Dorsolateral prefrontal cortex (tissue), 122 donors: ENCODE measurements at places on chromosomes 3 and 15.

GRCh38 chr3:191761906-191762305 lies 300.9 kb downstream of the PYDC2 start:
- DNase-seq: no peak

DNA sequence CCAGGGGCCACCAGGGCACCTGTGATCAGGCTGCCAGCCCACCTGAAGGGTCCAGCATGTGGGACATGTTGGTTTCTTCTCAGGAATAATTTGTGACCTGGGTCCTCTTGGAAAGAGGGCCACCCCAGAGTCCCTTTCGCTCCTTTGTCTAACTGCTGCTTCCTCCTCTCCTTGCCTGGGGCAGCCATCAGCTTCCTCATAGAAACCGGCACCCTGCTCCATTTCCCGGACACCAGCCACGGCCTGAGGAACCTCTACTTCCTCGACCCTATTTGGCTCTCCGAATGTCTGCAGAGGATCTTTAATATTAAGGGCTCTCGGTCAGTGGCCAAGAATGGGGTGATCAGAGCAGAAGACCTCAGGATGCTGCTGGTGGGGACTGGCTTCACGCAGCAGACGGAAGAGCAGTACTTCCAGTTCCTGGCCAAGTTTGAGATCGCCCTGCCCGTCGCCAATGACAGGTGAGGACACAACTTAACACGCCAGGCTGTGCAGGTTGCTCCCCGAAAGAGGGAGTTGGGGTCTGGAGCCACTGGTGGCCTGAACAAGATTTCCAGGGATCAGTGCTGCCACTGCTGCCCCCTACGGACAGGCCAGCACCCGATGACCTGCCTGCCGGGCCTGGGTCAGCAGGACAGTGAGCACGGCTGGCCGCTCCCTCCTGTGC lies 109.7 kb downstream of the LRRK1 start:
- no peak for DNase-seq

- no peak for DNase-seq
Observed at GRCh38 chr3:143884861-143885260, 36.6 kb upstream of the SLC9A9 start.

- DNase-seq: no peak
Observed at GRCh38 chr3:58608648-58609047, 31.5 kb upstream of the FAM107A start.

DNA sequence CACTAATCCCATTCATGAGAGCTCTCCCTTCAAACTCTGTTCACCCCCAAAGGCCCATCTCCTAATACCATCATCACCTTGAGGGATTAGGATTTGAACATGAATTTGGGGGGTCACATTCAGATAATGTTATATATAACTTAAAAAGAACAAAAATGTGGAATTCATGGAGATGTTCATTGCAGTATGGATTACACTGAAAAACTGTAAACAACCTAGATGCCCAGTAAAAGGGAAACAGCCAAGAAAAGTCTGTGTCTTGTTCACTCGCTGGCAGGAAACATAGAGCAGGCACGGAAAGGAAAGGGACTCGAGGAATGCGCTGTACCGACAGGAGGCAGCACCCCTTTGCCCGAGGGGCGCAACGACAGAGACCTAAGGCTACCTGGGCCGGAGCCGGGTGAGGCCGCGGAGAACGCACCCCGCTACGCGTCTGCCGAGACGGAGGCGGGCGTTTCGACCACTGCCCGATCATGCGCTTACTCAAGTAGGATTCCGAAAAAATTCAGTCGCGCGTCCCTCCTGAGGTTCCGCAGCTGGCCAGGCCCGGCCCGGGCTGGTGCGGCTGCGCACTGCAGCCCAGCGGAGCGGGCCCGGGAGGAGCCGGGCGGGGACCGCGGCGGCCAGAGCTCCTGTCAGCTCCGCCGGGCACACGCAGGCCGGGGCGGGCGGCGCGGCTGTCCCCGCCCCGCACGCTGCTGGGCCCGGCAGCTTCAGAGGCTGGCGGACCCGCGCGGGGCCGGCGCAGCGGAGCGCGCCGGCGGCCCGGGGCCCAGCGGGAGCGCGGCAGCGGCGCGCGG lies 862 bp upstream of the MAN2A2 start:
- peak; percentile 85 for DNase-seq

DNA sequence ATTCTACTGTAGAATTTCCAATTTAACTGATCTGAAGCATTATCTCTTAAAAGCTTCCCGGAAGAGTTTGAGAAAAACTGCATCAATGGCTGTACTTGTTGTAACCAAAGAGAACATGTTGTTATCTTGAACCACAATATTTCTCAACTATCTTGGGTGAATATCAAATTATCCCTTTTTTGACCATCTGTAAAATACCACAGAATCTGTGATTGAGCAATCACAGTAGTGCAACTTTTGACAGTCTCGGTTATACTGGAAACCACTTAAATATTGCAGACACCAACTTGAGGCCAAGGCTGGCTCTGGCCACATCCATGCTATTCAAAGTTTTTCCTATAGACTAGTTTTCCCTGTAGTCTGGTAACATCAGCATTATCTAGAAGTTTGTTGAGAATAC lies 842.8 kb upstream of the EPHA6 start:
- no peak for DNase-seq

GRCh38 chr3:134341389-134341788 lies 32.9 kb downstream of the AMOTL2 start:
- no peak for DNase-seq

GRCh38 chr3:2567451-2567850 lies 468.8 kb downstream of the CNTN4 start:
- no peak for DNase-seq

GRCh38 chr3:46586738-46587246 lies 20.7 kb upstream of the LRRC2 start:
- DNase-seq: no peak

DNA sequence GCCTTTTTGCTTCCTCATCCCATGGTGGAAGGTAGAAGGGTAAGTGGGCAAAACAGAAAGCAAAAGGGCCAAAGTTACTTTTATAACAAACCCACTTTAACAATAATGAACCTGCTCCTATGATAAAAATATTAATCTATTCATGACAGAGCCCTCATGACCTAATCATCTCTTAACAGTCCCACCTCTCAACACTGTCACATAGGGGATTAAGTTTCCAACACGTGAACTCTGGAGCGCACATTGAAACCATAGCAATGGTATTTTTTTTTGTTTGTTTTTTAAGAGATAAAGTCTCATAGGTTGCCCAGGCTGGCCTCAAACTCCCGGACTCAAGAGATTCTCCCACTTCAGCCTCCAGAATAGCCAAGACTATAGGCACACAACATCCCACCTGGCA lies 30.7 kb downstream of the KATNBL1 start:
- DNase-seq: no peak

- no peak for DNase-seq
Observed at GRCh38 chr3:174710612-174711011, 148.5 kb upstream of the NAALADL2 start.

GRCh38 chr15:90401495-90401894 lies 13.5 kb downstream of the IQGAP1 start:
- no peak for DNase-seq

DNA sequence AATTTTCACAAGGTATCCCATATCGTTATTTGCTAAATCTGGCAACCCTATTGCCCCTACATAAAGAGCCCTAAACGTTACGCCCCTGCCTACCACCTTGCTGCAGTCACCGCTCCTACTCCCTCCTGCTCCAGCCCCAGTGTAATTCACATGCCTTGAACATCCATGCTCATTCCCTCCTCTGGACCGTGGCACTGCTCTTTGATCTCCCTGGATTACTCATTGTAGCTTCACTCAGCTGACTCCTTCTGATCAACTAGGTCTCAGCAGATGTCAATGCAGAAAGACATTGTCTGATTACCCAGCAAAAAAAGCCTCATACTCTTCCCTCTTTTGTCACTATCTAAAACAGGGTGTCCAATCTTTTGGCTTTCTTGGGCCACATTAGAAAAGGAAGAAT lies 40.7 kb upstream of the KBTBD8 start:
- no peak for DNase-seq

GRCh38 chr3:185397676-185398075 lies 34.7 kb downstream of the MAP3K13 start:
- DNase-seq: peak; percentile 34

DNA sequence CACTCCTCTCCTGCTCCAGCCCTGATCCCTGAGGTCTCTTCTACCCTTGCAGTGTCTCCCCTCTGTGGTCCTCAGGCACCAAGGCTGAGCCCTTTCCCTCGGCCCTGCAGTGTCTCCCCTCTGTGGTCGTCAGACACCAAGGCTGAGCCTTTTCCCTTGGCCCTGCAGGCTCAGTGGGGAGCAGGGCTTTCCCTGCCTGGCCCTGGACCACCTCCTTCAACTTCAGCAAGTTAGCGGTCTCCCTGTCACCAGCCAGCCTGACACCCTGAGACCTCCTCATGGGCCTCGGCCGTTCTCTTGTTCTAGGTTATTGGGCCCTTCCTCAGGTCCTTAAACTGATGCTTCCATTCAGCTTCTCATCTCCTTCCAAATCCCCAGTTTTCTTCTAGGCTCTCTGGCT lies 4.3 kb downstream of the NRROS start:
- DNase-seq: no peak

DNA sequence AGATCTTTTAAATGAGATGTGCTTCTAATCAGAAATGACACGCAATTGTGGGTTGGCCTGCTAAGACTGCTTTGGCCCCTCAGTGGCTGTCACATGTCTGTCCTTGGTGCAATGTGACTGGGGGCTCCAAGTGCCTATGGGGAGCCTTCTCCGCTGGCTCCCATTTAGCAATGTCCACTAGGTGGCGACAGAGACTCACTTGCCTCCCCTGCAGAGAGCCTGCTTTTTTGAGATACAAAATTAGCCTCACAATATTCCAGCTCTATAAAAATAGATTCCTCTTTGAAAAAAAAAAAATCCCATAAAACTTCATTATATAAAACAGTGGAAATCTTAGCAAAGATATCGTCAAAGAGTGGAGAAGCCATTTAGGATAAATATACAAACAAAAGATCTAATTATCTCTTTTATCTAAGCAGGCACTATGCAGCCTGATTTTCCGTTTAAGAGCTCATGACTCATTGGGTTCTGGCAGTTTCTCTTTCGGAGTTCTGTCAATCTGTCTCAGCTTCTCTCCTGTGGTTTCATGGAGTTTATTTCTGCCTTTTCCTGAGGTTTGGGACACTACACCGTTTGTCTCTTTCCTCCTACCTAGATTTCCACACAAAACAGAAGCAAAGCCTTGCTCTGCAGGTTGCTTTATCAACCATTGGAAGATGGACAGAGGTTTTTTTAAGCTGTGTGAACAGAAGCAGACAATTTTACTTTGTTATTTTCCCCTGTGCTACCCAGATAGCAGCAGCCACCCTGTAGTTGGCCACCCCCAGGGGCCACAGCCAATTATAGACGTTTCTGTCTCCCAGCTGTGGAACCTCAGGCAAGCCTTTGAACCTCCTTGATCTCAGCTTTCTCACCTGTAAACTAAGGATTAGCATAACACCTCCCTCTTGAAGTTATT lies 68.4 kb upstream of the TNFAIP8L3 start:
- DNase-seq: peak; percentile 80

GRCh38 chr3:3309887-3310286 lies 130.4 kb upstream of the CRBN start:
- DNase-seq: no peak

- no peak for DNase-seq
Observed at GRCh38 chr15:96337365-96338023, 7.0 kb downstream of the NR2F2 start.

DNA sequence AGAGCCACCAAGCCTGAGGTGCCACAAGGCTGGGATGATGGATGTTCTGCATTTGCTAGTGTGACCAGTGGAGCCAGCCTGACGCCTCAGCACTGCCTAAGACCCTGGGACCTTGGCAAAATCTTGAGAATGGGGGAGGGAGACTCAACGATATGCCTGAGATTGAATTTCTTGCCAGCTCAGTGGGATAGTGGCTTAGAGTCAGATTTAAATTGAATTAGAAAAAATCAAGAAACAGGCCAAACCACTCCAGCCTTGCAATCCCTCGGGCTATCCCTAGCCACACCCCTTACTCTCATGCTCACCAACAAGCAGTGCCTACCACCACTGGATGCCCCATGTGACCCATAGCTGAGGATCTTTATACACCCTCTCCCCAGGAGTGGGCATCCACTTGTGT lies 18.7 kb upstream of the PDE8A start:
- DNase-seq: no peak

DNA sequence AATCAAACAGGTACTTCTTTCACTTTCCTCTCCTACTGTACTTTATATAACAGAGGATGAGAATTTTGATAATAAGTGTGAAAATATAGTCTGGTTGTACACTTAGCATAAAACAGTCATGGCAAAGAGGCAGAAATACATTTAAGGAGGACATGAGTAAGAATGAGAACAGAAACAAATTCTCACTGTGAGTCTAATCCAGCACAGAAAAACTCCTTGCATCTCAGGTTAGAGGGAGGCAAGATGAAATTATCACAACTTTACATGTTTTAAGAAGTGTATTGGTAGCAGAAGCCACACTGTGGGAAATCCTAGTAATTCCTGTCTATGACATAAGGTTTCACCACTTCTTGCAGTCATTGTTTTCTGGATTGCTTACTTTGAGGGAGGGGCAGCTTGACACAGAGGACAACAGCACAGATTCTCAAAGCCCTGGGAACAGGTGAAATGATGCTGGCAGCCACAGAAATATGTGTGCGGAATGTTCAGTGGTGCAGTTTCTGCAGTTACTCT lies 733.6 kb upstream of the GBE1 start:
- no peak for DNase-seq

DNA sequence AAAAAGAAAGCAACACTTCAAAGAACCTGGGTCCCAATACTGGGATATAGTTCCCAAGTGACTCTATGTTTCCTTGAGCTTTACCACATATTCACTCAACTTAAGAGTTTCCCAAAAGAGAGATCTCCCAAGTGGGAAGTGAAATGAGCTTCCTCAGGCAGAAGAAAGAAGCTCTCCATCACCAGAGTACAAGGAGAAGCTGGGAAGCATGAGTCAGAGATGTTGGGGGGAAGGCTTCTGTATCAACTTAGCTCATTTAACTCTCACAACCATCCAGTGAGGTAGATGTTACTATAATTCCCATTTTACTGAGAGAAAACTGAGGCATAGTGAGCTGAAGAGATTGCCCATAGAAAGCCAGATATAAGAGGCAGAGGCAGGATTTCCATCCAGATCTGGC lies 47.0 kb upstream of the TRIM42 start:
- DNase-seq: no peak

GRCh38 chr15:76565366-76565765 lies 228.8 kb downstream of the ISL2 start:
- no peak for DNase-seq

DNA sequence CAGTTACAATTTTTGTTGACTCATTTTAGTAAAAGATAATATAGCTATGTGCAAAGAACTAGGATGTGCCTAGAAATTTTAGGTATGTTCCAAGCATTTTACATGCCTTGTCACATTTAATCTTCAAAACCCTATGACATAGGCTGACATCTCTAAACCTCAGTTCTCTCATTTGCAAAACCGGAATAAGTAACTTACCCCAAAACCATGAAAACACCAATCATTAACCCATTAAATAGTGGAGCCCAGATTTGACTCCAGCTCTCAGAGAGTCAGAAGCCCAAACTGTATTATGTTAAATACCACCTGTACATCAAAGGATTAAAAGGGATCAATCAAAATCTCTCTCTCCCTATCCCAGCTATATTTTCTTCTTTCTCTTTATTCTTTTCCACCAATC lies 36.6 kb downstream of the GSK3B start:
- no peak for DNase-seq

- DNase-seq: peak; percentile 23
Observed at GRCh38 chr3:192514754-192515663, 212.3 kb downstream of the FGF12 start.
